Fibroblast of skin of scalp (primary cell): ENCODE measurements at places on chromosomes 7 and 10.
A peak's percentile ranks its signal among the peaks of the same experiment; 100 is the strongest.

GRCh38 chr7:40583667-40584444 lies 449.1 kb downstream of the SUGCT start:
- DNase-seq: peak; percentile 26

DNA sequence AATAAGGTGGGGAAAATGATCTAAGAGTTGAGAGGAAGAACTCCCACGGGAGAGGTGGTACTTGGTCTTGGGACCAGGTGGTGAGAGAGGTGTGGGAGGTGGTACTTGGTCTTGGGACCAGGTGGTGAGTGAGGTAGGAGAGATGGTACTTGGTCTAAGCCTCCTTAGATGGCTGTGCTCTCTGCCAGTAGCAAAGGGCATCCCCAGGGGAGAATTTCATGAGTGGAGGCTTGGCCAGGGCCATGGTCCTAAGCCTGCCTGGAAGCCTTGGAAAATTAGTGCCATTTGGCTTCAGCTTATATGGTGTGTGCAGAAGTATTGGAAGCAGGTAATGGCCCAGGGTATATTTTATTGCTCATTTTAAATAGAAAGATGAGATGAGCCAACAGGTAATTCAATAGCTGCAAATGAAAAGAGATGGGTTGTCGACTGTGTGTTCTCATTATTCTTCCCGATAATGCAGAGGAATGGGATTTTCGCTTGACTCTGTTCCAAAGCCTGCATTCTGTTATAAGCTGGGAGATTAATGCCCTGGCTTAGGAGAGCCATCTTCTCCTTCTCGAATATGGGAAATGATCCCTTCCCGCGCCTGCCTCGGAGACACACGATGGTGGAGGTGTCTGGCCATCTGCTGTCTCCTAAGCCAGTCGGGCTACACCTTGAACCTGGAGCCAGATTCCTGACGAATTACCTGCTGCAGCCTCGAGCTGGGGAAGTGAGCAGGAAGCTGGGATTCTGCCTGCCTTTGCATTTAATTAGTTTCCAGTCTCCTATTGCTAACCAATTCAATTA lies 287.8 kb downstream of the GALNT17 start:
- no peak for DNase-seq

DNA sequence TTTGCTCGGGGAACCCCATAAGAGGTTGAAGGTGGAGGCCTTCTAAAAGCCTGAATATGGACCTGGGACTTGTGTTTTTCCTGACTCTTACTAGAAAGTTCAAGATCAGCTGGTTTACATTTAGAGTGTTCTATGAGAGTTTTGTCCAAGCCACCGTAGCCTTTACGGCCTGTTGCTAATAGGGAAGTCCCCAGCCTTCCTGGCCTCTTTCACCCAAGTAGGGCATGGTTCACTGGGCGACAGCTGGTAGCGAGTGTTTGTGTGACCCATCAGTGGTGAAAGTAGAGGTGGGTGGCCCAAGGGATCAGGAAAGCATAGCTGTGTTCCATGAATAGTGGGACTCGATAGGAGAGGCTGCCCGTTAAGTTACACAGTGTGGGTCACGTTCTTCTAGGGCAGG lies 60.1 kb downstream of the RABGEF1 start:
- DNase-seq: no peak

GRCh38 chr7:149285603-149286002 lies 23.6 kb downstream of the ZNF783 start:
- peak; percentile 26 for DNase-seq

DNA sequence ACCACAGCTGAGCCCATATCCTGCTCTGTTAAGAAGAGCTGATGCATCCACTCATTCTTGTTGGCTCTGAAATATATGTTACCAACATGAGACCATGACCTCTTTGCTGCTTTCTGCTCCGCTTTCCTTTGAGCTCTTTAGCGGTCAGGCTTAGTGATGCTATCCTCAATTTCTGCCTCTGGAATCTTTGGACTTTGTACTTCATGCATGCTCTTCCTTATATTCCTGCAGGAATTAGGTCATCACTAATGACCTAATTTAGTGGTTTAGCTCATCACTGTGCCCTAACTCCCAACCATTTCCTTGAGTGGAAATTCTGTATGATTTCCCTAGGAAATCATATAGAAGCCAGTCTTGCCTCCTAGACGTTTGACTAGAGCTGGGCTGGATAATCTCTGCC lies 119.5 kb downstream of the AOAH start:
- DNase-seq: peak; percentile 29

- peak; percentile 21 for DNase-seq
Measured at GRCh38 chr7:78635026-78635793, 818.3 kb downstream of the MAGI2 start.

DNA sequence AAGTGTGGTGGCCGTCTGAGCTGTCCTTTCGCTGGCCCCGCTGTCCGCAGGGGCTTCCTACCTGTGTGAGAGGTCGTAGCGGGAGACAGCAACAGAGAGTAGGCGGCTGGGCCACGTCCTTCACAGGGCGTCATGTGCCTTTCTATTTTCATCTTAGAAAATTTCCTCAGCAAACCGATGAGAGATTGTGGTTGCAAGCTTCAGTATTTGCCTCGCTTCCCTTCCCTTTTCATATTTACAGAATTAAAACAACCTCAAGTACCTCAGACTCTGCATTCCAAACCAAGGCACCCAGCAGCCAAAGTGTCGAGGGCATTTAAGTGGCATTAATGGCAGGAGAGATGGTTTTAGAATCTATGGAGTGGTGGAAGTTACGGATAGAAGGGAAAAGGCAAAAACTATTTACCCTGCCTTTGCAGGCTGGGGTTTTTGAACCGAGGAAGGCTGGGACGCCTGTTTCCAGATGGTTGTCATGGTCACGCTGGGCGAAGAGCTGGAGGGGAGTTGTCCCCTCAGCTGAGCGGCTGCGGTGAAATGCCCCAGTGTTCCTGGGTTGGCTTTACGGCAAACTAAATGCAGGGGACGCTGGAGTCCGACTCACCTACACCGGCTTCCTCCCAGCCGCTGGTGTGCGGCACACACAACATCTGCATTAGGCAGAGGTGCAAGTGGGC lies 41.9 kb downstream of the WIPI2 start:
- no peak for DNase-seq

DNA sequence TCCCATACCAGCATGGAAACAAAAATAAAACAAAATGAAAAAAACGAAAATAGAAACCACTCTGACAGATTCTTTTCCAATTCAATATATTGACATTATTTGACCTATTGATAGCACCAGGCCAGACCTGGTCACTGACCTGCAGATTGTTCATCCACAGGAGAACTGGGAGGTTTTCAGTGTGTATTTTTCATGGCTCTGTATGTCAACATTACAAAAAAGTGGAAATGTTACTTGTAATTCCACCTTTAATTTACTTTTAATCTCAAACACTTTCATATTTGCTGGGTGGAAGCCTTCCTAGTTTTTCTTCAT lies 2.9 kb downstream of the HKDC1 start:
- no peak for DNase-seq

DNA sequence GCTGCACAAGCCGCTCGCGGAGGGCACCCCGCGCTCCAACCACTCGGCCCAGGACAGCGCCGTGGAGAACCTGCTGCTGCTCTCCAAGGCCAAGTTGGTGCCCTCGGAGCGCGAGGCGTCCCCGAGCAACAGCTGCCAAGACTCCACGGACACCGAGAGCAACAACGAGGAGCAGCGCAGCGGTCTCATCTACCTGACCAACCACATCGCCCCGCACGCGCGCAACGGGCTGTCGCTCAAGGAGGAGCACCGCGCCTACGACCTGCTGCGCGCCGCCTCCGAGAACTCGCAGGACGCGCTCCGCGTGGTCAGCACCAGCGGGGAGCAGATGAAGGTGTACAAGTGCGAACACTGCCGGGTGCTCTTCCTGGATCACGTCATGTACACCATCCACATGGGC lies 50.0 kb downstream of the FIGNL1 start:
- DNase-seq: no peak
